ENCODE measurements at places on chromosomes 11 and 22.

- DNase-seq: no peak
These were observed 74.0 kb upstream of the MYOD1 start for GRCh38 chr11:17645190-17645970.

DNA sequence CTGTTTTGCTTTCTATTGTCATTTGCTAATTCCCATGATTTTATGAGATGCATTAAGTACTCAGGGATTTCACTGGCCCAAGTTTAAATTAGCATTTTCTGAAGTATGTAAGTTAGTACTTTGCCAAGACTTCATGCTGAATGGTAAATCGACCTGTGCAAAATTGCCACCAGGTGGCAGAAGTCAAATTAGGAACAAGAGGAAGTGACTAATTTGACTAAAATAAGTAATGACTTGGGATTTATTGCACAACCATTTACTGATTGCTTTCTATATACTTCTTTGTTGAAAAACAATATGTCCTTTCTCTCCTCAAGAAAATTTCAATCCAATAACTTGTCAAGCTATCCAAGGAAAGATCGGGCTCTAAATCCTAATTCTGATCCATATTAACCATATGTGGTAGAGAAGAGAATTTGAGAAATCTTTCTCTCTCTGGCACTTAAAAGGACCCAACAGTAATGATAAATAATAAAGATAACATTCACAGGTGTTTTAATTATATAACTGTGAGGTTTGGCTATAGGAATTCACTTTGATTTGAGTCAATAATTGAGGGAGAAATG is 253.7 kb upstream of the CHORDC1 start:
- DNase-seq: no peak

GRCh38 chr22:42990131-42990838 is 24.7 kb downstream of the PACSIN2 start:
- no peak for DNase-seq

- DNase-seq: no peak
These were observed 785 bp downstream of the OTUB1 start for GRCh38 chr11:63986932-63987513.

Measured in bone marrow (tissue), 2 donors.